Spleen (tissue), 13 donors: ENCODE measurements at places on chromosomes 12 and 14. TPM values are rescaled to one million over a fixed set of nuclear protein-coding genes. Genes with fewer than 3 reads are reported as not detected.

DNA sequence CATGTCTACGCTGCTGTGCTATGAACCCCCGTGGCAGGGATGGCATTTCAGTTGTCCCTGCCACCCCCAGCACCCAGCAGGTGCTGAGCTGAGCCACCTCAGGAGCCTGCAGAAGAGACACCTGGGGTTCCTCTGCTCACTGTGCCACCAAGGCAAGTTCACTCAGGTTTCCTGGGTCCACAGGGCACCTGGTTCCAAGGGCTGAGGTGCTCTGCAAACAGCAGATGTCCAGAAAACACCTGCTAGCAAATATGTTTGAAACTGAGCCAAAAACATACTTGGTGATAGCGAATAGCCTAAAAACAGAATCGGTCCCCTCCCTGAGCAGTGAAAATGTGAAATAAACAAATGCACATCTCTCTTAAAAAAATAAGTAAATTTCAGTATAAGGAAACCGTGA, 35.6 kb upstream of the GPR68 start:
- no peak for DNase-seq

- no peak for DNase-seq
These were observed 686 bp downstream of the MCRS1 start for GRCh38 chr12:49567302-49567610.

GRCh38 chr14:98904677-98905076, 367.3 kb downstream of the BCL11B start:
- DNase-seq = no peak

GRCh38 chr12:113370923-113371682, 12.7 kb downstream of the PLBD2 start:
- DNase-seq = no peak

- no peak for DNase-seq
These were observed 9.4 kb upstream of the SLC35F4 start for GRCh38 chr14:57875296-57875695.

GRCh38 chr12:65962921-65963861, 138.9 kb downstream of the HMGA2 start:
- no peak for DNase-seq

DNA sequence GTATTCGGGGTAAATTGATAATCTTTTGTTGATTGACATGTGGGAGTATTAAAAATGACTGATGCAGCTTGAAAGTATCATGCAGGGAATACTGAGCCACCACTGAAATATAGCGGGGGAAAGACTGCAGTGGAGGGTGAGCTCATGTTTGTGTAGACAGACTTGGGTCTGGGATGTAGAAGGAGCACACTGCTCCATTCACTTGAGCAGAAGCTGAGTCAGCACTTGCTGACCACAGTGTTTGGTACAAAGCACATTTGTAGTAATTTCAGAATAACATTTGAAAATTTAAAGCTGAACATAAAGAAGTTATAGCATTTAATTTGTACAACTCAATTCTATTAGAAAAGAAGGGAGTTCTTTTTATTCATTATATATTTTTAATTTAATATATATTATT, 304.3 kb upstream of the PRICKLE1 start:
- DNase-seq = no peak

- no peak for DNase-seq
These were observed 159.6 kb downstream of the CEP128 start for GRCh38 chr14:80781972-80782367.

DNA sequence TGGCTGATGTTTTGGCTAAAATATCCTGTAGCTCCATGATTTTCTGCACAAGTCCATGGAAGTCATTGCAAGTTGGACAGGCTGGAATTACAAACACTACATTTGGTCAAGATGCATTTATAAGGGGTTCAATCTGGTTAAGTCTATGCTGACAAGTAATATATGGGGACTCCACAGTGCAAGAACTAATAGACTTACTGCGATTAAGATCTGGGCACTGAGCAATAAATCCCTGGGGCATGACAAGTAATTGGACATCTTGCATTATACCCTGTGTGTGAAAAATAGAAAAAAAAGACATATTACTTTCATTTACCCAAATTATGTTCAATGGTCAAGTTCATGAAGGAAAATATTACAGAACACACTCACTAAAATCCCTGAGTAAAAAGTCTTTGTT, 99.1 kb downstream of the NELL2 start:
- DNase-seq = no peak

GRCh38 chr12:123479442-123480180, 21.7 kb downstream of the SNRNP35 start:
- no peak for DNase-seq

SERPINA9 gene
- 0.65 TPM for polyA plus RNA-seq

HOXC12 gene
- polyA plus RNA-seq = not detected

TAS2R13 gene
- polyA plus RNA-seq = not detected

KRT77 gene
- polyA plus RNA-seq = 0.03 TPM

ADGRD1 gene
- polyA plus RNA-seq = 1.4 TPM
